ENCODE measurements at places on chromosomes 2 and 18. TPM values are rescaled to one million over a fixed set of nuclear protein-coding genes. Genes with fewer than 3 reads are reported as not detected.

DNA sequence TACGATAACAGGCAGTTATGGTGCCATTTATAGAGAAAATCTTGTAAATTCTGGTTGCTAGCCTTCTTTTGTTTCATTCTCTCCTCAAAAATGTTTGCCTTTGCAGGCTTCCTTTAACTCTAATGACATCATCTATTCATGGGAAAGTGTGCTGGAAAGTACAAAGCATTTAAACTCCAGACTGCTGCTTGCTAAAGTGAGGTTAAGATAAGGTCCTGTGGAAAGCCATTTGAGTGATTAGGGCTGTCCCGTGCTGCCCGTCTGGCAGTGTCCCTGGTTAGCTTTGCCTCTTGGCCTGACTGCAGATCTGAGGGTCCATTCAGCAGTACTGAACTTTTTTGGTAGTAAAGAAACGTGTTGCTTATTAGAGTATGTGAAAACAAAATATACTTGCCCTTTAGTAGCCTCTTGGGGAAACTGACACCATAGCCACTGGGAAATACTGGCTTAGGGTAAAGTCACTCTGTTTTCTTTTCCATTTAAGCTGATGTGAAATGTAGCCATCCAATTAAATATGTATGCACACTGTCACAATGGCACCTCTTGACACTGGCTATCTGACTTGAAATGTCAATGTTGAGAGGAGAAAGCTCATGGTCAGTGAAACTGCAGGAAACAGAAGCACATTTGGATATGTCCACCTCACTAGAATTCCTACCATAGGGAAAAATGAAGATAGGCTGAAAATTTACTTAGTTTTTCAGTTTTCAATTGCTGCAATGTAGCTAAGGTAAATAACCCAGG, 321.5 kb downstream of the SLC8A1 start:
- H3K4me3 ChIP-seq = no peak overlapping the region
- H3K36me3 ChIP-seq = no peaks in the 10 kb centered on the region
- H3K27ac ChIP-seq = no peak overlapping the region
- DNase-seq = no peak
- H3K27me3 ChIP-seq = no peaks in the 10 kb centered on the region

- no peak overlapping the region for H3K4me3 ChIP-seq
- H3K27ac ChIP-seq = no peak overlapping the region
- H3K4me1 ChIP-seq = peaks cover 5% of the 10 kb centered on the region
These were observed 244.6 kb downstream of the SUCLG1 start for GRCh38 chr2:84214455-84214854.

- no peak overlapping the region for H3K4me3 ChIP-seq
- H3K27me3 ChIP-seq = no peaks in the 10 kb centered on the region
- H3K27ac ChIP-seq = no peak overlapping the region
- H3K4me1 ChIP-seq = no peaks in the 10 kb centered on the region
- no peaks in the 10 kb centered on the region for H3K36me3 ChIP-seq
These were observed 111.3 kb downstream of the LRATD1 start for GRCh38 chr2:14743861-14744260.

DNA sequence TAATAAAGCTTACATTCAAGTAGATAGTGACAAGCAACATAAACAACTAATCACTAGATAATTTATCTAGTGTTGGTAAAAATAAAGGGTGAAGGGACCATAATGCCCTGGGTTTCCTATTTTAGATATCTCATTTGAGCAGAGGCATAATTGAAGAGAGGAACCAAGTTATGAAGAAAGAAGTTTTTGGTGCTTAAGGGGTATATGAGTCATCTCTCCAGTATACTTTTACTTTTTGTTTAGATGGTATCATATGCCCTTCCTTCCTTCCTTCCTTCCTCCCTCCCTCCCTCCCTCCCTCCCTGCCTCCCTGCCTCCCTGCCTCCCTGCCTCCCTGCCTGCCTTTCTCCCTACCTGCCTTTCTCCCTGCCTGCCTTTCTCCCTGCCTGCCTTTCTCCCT, 1053.5 kb upstream of the CELF4 start:
- no peak overlapping the region for H3K4me3 ChIP-seq
- no peak overlapping the region for H3K27ac ChIP-seq
- no peaks in the 10 kb centered on the region for H3K36me3 ChIP-seq
- no peaks in the 10 kb centered on the region for H3K4me1 ChIP-seq
- H3K27me3 ChIP-seq = no peaks in the 10 kb centered on the region

- H3K4me1 ChIP-seq = no peaks in the 10 kb centered on the region
- DNase-seq = no peak
- no peaks in the 10 kb centered on the region for H3K27me3 ChIP-seq
- H3K36me3 ChIP-seq = no peaks in the 10 kb centered on the region
- no peak overlapping the region for H3K27ac ChIP-seq
These were observed 90.3 kb downstream of the TACR1 start for GRCh38 chr2:75108937-75109482.

DNA sequence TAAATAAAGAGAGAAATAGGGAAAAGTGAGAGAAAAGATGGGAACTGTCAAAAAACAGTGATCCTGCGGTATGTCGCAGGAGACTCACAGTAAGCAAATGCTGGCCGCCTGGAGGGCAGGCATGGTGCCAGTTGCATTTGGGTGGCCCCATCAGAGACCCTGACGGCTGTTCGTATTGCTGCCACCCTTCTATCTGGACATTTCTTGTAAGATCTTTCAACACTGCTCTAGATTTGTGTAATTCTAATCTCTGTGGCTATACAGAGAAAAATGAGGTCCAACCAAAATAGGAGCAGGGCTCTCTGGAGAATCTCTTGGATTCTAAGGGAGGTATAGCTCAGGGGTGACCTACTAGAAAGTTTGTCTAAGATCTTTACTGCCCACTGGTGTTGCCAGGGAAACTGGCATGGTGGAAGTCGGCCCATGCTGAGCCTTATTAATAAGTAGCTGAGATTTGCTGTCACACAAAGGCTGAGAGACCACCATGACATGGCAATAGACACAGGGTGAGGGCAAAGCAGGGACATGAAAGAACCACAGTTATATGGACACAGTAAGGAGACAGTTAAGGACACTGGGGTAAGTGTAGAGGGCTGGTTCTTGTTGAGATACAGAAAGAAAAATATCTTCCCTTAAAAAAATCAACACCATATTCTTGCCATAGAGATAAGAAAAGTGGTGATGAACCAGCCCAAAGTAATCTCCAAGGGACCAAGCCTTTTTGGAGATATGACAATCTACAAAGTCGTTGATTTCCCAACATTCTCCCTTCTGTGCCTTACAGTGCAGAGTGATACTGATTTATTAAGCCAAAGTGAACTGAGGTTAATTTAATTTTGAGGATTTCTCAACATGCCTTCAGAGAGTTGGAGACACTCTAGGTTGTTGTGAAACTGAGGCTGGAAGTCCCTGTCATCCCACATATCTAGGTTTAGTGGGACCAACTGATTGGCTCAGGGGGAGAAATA, 26.4 kb upstream of the FZD7 start:
- H3K4me1 ChIP-seq = peaks cover 18% of the 10 kb centered on the region
- DNase-seq = peak; percentile 47
- H3K27ac ChIP-seq = no peak overlapping the region
- no peaks in the 10 kb centered on the region for H3K36me3 ChIP-seq
- H3K4me3 ChIP-seq = no peak overlapping the region

- no peak overlapping the region for H3K4me3 ChIP-seq
- 0 out of 2 replicates have a peak, but pooled peaks cover 3% of the 10 kb centered on the region for H3K27me3 ChIP-seq
- H3K36me3 ChIP-seq = no peaks in the 10 kb centered on the region
- DNase-seq = no peak
These were observed 831.7 kb downstream of the RNF144A start for GRCh38 chr2:7748717-7749415.

DNA sequence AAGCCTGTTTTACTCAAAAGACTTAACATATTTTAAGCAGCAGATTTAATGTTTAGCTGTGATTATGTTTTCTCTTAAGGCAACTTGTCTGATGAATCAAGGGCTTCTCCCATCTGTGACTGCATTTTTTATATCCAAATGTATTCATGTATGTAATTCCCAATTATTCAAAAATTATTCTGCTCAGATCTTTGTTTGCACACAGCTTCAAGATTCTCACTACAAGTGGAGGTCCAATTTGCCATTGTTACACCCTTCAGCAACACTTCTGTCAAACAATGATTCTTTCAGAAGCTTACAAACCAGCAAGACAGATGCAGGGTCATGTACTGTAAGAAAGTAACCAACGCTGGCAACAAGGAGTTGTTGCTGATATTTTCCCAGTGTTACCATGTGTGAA, 5.9 kb upstream of the LRPPRC start:
- no peaks in the 10 kb centered on the region for H3K36me3 ChIP-seq
- H3K4me3 ChIP-seq = no peak overlapping the region
- no peaks in the 10 kb centered on the region for H3K27me3 ChIP-seq

DNA sequence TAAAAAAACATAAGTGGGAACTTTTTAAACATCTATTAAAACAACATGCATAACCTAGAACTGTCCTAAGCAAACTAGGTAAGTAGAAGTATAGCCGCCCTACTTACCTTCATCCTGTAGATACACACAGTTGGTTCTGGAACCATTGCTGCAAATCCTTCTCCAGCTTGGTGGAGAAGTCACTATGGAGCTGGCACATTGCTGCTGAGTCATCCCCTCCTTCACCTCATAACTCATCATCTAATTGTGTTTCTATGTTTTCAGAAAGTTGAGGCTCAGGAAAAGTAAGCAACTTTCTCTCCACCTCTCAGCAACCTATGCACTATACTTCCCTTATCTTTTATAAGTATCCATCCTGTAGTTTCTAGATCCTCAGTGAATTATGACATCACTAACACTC, 269.8 kb upstream of the MMADHC start:
- H3K4me1 ChIP-seq = no peaks in the 10 kb centered on the region
- H3K36me3 ChIP-seq = no peaks in the 10 kb centered on the region
- no peaks in the 10 kb centered on the region for H3K27me3 ChIP-seq
- no peak for DNase-seq
- no peak overlapping the region for H3K4me3 ChIP-seq

DNA sequence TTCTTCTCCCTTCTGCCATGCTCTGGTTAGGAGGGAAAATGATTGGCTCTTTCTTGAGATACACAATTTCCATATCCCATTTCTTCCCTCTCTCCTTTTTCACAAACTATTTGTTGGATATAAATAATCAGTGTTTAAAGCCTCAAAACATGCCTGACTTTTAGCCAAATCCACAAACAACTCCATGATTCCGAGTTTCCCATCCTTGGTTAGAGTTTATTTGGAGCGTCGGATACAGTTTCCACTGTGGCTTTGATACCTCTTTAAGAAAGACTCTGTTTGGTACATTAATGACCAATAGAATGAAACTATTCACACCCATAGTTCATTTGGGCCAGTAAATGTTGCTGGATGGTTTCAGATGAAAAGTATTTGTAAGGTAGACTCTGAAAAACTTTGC, 5.9 kb upstream of the FHL2 start:
- H3K4me3 ChIP-seq = no peak overlapping the region
- DNase-seq = no peak
- no peaks in the 10 kb centered on the region for H3K36me3 ChIP-seq
- H3K27me3 ChIP-seq = no peaks in the 10 kb centered on the region
- no peak overlapping the region for H3K27ac ChIP-seq

DNA sequence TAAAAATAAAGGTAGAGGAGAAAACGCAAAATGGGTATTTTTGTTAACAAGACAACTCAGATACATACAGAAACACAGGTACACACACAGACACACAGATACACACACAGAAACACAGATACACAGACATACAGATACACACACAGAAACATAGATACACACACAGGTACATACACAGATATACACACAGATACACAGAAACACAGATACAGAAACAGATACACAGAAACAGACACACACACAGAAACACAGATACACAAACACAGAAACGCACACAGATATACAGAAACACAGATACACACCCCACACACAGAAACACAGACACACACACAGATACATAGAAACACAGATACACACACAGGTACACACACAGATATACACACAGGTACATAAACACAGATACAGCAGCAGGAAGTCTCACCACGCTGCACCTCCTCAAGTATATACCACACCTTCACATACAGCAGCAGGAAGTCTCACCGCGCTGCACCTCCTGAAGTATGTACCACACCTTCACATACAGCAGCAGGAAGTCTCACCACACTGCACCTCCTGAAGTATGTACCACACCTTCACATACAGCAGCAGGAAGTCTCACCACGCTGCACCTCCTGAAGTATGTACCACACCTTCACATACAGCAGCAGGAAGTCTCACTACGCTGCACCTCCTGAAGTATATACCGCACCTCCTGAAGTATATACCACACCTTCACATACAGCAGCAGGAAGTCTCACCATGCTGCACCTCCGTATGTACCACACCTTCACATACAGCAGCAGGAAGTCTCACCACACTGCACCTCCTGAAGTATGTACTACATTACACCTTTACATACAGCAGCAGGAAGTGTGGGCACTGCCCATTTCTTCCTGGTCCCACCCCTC, 250.5 kb downstream of the HDAC4 start:
- no peak overlapping the region for H3K4me3 ChIP-seq
- no peaks in the 10 kb centered on the region for H3K4me1 ChIP-seq
- no peaks in the 10 kb centered on the region for H3K27me3 ChIP-seq

- no peak for DNase-seq
- no peaks in the 10 kb centered on the region for H3K27me3 ChIP-seq
- no peak overlapping the region for H3K27ac ChIP-seq
These were observed 743.6 kb downstream of the RNF144A start for GRCh38 chr2:7660816-7661215.

Gene FAM117B
- 8.0 TPM for total RNA-seq

Gene GKN2
- not detected for total RNA-seq

Gene FAM228A
- total RNA-seq = 0.25 TPM

Gene TEKT4
- not detected for total RNA-seq

Gene MSH2
- total RNA-seq = 38.7 TPM

Gene POTEI
- 0.87 TPM for total RNA-seq

Gene ALLC
- total RNA-seq = not detected
